ENCODE measurements at places on chromosomes 4 and X.

- no peak for DNase-seq
Measured at GRCh38 chrX:63101879-63102620, 249.1 kb downstream of the SPIN4 start.

DNA sequence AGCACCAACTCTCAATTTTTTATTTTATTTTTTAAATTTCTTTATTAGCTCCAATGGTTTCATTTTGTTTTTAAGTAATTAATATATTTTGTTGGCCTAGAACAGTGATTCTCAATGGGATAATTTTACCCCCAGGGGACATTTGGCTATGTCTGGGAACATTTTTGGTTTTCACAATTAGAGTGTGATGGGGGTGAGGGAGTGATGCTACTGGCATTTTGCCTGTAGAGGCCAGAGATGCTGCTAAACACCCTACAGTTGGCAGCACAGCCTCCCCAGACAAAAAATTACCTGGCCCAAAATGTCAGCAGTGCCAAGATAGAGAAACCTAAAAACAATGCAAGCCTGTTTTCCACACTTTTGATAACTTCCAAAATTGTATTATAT lies 64.6 kb downstream of the HHIP start:
- no peak for DNase-seq

GRCh38 chr4:172601195-172601594 lies 567.4 kb upstream of the GALNT7 start:
- no peak for DNase-seq

DNA sequence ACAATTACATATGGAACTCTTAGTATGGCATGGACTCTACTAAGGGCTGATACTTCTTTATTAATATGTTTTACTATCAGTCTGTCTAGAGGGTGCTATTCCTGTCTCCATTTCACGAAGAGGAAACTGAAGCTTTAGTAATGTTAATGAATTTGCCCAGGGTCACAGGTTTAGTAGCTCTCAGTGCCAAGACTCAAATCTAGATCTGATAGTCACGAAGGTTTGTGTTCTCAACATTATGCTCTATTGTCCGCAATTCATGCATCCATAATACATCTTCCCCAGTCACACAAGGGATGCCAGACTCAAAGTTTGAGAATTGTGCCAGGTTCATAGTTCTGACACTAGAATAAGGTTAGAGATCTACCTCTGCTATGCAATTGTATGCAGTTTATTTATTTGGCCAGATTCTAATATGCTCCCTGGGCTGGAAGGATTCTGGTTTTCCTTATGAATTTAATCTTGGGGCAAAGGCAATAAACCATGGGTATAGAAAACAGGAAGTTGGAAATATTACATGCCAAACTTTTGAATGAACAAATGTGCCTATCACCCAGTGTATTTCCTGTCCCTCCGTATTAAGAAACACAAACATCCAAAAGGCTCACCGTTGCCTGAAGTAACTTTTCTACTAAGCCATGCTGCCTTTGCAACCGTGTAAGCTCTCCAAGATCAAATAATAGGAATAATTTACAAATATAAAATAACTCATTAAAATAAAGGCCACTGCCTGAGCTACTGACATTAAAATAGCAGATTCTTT lies 478.5 kb downstream of the INPP4B start:
- no peak for DNase-seq

- no peak for DNase-seq
Measured at GRCh38 chr4:140297221-140297570, 76.2 kb upstream of the SCOC start.

Measured in stimulated activated CD4-positive, alpha-beta T cell treated with anti-CD3 and anti-CD28 coated beads, Interleukin-12 subunit alpha, Interleukin-12 subunit beta, amount 100 ng/mL, for 48 hours (primary cell).